NT2/D1 (cell line): ENCODE measurements at places on chromosomes 12 and 14.
A peak's percentile ranks its signal among the peaks of the same experiment; 100 is the strongest.

GRCh38 chr12:132352896-132353800 is 23.8 kb upstream of the GALNT9 start:
- no peak for DNase-seq

GRCh38 chr12:59036973-59037762 is 116.9 kb upstream of the LRIG3 start:
- no peak for DNase-seq

DNA sequence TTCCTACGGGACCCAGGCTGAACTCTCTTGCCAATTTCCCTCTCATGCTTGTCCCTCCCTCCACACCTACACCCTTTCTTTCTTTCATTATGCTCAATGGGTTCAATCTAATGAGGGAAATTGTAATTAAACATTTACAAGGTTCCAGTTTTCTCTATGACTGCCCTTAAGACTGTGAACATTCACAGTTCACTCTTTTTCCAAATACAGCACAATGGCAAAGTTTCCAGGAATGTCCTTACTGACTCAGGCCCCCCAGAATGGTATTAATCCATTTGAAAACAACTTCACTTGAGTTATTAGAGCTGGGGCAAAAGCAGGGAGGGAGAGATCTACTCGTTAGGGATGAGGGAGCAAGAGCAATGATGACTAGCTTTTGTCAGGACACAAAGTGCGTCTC is 892.1 kb downstream of the NRXN3 start:
- no peak for DNase-seq

DNA sequence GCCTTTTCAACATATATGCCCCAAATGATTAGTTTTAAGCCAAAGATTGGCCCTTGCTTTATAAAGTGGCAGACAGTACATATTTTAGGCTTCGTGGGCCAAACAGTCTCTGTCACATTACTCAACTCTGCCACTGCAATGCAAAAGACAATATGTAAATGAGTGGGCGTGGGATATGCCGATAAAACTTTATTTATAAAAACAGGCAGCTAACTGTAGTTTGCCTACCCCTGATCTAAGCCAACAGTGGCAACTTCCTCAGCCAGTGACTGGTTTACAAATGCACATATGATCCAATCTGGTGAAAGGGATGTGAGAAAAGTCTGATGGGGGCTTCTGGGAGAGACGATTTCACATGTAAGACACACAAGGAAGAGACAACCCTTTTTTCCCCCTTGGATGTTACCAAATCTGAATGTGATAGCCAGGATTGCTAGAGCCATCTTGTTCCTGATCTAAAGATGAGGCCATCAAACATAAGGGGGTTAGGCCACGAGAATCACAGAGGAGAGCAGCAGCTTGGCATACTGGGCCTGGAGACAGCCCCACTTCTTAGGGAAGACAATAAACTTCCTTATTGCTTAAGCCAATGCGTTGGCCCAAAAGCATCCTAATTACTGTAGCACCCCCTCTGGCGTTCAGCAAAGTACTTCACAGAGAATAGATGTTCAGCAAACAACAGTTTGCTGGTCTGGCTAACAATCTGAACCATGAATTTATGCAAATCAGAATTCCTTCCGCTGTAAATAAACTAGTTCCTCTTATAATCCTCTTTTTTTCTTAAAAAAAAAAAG is 75.2 kb upstream of the TMCC3 start:
- DNase-seq: no peak

GRCh38 chr12:54360717-54361456 is 3.4 kb downstream of the GPR84 start:
- peak; percentile 88 for DNase-seq

- DNase-seq: no peak
These were observed 20.5 kb downstream of the KITLG start for GRCh38 chr12:88559772-88560171.

DNA sequence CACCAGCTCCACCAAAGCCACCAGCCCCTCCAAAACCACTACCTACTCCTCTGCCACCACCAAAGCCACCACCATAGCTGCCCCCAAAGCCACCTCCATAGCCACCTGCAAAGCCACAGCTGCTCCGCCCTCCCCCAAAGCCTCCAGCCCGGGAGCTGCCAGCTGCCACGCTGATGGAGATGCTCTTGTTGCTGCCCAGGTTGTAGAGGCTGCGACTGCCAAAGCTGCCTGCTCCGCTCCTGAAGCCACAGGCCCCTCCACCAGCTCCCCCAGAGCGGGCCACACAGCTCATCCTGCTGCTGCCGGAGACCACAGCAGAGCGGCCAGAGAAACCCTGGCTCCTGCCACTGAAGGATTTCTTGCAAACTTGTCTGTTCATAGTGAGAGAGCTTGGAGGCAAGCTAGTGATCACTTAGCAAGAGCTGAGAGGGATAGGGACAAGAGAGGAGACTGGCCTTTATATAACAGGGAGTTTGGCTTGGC is at the start of gene KRT76:
KRT76 (minus strand) TSS at position 433 of the 483 bp plus-strand sequence; CDS start at position 379, 54 bp downstream.
- DNase-seq: no peak

DNA sequence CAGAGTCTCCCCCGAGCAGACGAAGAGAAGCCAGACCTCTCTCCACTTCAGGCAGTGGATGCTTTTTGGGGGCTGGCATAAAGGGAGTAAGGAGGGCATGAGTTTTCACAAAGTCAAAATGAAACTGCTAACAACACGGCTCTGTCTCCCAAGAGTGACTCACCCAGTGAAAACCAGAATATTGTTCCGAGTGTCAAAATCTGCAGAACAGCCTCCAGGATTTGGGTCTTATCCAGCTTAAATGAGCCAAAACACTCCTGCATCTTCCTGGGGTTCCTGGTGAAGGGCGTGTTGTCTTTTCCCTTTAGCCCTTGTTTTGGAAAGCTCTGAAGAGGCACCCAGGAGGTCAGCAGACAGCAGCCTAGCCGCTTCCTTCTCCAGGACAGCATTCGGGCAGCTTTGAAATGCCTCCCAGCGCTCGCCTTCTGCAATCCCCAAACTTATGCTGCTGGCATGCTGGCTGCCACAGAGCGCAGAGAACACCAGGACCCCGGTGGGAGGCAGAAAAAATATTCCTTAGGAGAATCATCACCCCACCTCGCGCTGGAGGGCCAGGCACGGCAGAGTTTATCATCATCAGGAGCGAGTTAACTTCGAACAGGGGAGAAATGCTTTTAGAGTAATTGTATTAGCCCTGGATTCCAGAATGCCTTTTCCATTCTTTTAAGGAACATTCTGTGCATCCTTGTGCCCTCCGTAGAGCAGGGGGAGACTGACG is 117.7 kb upstream of the NCOR2 start:
- DNase-seq: no peak

DNA sequence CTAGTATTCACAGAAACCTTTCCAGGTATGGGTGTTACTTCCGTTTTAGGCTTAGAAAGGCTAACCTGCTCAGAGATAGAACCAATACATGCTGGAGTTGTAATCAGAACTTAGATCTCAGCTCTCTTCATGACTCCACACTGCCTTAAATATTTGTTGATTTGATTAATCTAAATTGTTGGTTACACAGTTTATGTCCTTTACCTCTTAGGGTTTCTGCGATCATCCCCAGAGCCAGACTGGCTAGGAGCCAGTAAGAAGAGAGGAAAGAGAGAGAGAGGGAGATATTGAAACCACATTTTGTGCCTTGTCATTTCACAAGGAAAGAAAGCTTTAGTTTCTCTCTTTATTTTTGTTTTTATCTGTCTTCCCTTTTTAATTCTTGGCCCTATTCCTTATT is 16.8 kb upstream of the MGP start:
- DNase-seq: no peak

- DNase-seq: no peak
These were observed 44.3 kb upstream of the SPTLC2 start for GRCh38 chr14:77660754-77661153.

DNA sequence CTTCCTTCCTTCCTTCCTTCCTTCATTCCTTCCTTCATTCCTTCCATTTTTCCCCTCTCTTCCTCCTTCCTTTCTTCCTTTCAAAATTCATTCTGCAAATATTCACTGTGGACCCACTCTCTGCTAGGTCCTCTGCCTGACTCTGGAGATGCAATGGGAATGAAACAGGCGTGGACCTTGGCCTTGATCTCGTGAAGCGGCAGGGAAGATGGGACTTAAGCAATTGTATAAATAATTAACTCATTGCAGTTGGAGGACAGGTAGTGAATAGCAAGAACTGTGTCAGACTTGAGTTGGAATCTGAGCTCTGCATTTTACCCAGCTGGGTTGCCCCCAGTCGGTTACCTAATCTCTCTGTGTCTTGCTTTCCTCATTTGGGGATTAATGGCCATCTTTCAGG is 230.6 kb upstream of the LHX5 start:
- no peak for DNase-seq

DNA sequence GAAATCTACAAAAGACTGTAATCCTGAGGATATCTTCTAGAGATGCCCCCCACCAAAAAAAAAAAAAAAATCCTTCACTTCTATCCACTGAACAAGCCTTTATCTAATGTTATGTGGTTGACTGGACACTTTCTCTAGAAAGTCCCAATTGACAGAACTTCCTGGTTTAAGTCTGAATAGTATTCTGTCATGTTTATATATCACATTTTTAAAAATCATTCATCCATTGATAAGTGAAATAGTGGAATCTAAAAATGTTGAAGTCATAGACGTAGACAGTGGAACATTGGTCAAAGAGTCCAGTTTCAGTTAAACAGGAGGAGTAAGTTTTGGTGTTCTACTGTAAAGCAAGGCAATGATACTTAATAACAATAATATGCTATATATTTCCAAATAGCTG is 297.0 kb downstream of the SSPN start:
- no peak for DNase-seq

DNA sequence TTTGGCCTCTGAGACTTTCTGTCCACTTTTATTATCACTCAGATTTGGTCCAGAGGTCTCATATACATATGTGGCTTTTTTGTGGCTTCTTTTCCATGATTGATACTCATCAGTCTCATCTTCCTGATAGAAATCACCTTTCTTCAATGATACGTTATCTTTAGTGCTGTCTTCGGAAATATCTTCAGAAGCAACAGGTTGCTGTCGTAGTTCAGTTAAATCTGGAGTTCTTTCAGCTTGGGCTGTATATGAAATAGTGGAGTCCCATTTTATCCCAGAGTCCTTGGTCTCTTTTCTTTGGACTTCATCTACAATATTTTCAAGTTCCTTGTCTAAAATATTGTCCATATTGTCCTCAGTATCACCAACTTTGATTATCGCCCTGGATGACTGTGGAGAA is 41.0 kb downstream of the FAM186A start:
- no peak for DNase-seq

GRCh38 chr12:6347367-6348338 is 5.8 kb upstream of the TNFRSF1A start:
- no peak for DNase-seq

GRCh38 chr12:52351196-52352059 is 15.9 kb downstream of the KRT85 start:
- no peak for DNase-seq

- DNase-seq: no peak
These were observed 34.3 kb downstream of the OVCH1 start for GRCh38 chr12:29463198-29463597.

GRCh38 chr14:106436310-106436905 is 910.0 kb downstream of the TMEM121 start:
- no peak for DNase-seq

DNA sequence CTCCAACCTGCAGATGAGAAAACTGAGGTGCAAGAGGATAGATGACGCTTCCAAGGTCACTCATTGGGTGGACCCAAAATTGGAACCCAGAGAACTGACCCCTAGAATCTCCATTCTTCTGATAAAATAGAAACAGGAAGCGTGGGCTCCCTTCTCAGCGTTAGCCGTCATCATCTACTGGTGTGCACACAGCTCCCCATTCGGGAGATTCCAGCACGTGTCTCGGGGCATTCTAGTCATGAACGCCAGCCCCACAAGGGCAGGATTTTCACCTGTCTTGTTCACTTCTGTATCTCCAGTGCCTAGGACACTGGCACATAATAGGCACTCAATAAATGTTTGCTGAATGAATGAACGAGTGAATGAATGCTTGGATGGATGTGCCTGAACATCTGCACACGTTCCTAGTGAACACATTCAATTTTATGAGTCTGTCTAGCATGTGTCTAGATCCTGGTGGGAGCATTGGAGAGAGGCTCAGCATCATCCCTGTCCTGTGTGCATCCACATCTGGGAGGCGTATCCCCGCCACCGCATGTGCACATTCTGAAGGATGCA is 30.5 kb downstream of the RASAL1 start:
- DNase-seq: no peak

DNA sequence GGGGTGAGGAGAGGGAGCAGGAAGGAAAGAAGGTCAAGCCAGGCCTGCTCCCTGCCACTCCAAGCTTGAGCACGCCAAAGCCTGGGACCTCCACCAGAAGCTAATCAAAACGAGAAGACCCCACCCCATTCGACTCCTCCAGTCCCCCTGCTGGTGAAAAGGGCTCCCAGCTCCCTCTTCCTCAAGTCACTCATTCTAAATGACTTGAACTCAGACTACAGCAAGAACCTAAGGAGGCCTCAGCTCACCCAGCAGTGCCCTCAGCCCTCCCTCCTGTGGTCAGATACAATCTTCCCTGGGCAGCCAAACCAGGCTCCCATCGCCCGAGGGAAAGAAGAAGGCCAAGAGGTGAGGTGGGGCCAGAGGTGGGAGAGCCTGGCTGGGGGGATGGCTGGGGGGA is 17.4 kb downstream of the HDAC7 start:
- no peak for DNase-seq
